Amygdala (tissue), 56 donors: ENCODE measurements at places on chromosomes 5 and 9.

GRCh38 chr5:10974850-10975249, 213.8 kb upstream of the DAP start:
- DNase-seq, result no peak

DNA sequence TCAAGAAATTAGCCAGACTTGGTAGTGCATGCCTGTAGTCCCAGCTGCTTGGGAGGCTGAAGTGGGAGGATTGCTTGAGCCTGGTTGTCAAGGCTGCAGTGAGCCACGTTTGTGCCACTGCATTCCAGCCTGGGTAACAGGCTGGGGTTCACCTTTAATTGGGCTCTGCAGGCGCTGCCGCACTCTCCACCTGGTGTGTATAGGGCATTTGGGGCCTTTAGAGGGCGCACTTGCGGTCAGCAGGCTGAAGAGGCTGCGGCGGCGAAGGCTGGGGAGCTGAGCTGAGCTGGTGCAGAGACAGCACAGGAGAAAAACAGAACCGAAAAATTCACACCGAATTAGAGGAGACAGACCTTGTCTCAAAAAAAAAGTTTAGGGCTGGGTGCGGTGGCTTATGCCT, 31.2 kb downstream of the CDK7 start:
- no peak for DNase-seq

- DNase-seq, result no peak
These were observed 182.2 kb downstream of the SREK1 start for GRCh38 chr5:66326276-66326675.

DNA sequence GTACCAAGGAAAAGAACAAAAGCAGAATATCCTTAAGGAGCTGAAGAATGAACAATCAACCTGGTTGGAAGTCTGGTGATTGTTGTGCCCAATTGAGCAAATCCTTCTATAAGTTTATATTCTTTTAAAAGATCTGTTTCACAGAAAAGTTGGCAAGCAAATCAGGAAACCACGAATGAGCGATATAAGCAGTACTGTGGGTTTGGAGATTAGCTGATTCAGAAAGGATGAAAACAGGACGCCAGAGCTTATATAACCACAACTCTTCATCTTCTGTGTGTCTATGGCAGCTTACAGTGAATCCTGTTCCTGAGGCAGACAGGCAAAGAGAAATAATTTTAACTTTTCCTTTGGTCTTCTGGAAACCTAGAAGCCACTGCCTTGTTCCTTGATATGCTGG, 61.7 kb downstream of the SLC38A9 start:
- DNase-seq, result no peak

DNA sequence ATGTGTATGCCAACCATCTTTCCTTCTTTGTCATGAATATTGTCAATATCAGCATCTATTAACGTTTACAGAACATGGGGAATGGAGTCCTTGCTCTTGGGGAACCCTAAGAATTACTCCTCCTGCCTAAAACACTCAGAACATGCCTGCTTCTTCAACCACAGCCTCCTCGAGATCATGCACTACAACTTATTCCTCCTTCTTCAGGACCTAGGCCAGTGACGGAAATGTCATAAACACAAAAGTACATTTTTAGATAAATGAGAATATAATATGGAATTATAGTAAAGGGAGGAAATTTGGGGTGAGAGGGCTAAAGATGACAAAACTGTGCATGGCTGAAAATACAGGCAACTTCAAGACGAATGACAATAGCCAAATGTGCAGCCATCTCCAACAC, 3.1 kb upstream of the IFNK start:
- no peak for DNase-seq

GRCh38 chr9:134286471-134287245, 39.6 kb upstream of the RXRA start:
- no peak for DNase-seq

GRCh38 chr9:37408933-37409710, 13.4 kb upstream of the GRHPR start:
- DNase-seq, result no peak

GRCh38 chr9:86541014-86541570, 186.9 kb upstream of the TUT7 start:
- no peak for DNase-seq

DNA sequence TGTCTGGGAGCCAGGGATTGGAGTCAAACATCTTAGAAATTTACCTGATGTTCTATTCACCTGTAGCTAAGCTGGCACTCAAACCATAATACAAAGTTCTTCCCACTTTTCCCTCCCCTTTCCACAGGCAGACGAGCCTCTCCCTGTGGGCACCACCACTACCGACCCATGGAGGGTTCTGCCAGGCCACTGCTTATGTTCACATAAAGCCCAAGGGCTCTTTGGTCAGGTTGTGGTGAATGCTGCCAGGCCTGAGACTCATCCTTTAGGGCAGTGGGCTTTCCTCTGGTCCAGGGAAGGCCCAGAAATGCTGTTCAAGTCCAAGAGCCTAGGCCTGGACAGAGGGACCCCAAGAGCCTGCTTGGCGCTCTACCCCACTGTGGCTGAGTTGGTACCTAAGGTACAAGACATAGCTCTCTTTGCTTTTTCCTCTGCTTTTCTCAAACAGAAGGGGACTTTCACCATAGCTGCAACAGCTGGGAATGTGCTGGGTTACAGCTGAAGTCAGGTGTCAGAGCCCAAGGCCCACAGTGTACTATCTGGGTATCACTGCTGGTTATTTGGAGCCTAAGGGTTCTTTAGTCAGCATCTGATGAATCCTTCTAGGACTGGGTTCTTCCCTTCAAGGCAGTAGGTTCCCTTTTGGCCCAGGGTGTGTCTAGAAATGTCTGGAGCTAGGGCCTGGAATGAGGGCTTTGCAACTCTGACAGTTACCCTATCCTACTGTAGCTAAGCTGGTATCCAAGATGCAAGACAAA, 620.1 kb downstream of the TLE1 start:
- DNase-seq, result no peak

DNA sequence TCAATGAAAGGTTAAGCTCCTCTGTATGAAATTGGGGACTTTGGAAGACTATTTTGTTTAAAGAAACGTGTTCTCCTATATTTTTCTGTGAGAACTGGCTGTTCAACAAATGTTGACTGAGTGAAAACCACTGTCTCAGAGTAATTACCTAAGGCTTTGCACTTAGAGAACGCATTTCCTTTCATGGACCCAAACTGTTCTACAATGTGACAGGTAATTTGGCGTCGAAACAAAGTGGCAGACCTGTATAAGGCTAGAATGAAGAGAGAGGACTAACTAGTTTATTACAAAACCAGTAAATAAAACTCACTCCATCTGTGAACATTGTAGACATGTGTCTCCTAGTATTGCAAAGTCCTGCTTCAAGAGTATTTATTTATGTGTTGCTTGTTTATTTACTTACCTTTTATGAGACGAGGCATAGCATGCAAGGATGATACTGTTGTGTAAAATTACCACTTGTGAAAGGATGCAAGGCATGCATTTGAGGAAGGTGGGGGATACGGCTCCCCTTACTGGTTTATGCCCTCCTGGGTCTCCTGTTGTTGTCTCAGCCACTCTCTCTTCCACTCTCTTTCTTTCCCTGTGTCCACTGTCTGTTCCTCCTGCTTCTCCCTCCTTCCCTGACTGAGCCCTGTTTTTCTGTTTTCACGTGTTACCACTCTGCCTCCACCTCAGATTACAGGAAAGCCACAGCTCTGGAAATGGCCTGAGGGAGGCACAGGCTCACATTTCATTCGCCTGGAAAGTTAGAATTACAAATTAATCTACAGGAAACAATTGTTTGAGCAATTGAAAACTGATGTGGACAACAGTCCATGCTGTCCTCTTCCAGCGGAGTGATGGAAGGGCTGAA, 444.0 kb upstream of the ZNF608 start:
- no peak for DNase-seq

- DNase-seq, result peak; percentile 5
These were observed 11.9 kb upstream of the SRFBP1 start for GRCh38 chr5:121949885-121950284.
